Hepatic stellate cell (primary cell): ENCODE measurements at places on chromosomes 13 and 19.

DNA sequence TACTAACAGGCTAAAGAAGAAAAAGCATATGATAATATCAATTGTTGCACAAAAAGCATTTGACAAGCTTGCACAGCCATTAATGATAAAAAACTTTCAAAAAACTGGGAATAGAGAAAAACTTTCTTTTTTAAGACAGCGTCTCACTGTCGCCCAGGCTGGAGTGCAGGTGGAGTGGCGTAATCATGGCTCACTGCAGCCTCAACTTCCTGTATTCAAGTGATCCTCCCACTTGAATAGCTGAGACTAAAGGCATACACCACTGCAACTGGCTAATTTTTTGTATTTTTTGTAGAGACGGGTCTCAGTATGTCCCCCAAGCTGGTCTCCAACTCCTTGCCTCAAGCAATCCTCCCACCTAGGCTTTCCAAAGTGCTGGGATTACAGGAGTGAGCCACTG lies 382.8 kb downstream of the TSHZ3 start:
- DNase-seq, result no peak

DNA sequence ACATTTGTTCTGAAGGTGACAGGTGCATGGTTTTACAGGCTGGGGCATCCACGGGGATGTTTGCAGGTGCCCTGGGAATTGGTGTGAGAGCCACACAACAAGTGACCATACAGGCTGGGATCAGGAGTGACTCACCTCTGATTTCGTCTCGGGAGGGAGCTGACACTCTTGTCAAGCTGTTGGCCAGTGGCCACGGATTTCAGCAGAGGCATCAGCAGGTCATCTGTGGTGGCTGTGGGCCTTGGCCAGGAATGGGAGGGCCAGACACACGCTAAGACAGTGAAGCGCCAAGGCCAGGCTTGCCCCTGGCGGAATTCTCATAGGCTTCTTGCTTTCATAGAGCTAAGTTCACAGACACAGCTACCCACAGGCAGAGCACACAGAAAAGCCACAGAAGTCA lies 108.6 kb downstream of the HSPH1 start:
- no peak for DNase-seq

- no peak for DNase-seq
Measured at GRCh38 chr19:3408996-3409345, 42.6 kb downstream of the NFIC start.

GRCh38 chr19:14400951-14401431 lies 18.1 kb downstream of the DDX39A start:
- DNase-seq, result no peak

DNA sequence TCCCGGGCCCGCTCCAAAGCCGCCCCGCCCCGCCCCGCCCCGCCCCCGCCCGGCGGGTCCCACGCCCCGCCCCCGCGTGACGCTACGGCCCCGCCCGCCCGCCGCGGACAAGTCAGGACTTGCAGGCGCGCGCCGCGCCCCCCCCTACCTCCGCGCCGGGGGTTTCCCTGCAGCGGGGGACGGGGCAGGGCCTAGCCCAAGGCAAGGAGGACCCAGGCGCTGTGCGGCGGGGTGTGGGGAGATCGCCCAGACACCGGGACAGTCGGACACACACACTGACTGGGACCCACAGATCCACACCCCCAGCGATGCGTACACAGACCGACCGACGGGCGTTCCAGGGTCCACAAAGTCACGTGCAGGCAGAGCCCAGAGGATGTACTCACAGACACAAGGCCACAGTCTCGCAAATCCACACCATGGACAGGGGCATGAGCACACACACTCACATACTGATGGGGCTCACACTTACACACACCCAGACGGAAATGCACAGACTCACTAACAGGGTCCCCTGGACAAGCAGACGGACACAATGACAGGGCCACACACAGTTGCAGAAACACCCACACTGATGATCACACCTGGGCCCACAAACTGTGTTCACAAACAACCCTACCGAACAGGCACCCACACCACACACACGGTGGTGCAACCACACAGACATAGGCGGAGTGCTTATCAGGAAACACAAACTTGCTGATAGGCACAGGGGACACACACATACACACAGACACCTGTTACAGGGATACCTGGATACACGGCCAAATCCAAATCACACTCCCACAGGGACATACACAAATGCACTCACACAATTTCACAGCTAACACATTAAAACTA lies 436 bp upstream of the BBC3 start:
- peak; percentile 82 for DNase-seq
